ENCODE measurements at places on chromosomes 16 and 17.

- DNase-seq = no peak
Measured at GRCh38 chr16:73743665-73744496, 552.7 kb upstream of the PSMD7 start.

DNA sequence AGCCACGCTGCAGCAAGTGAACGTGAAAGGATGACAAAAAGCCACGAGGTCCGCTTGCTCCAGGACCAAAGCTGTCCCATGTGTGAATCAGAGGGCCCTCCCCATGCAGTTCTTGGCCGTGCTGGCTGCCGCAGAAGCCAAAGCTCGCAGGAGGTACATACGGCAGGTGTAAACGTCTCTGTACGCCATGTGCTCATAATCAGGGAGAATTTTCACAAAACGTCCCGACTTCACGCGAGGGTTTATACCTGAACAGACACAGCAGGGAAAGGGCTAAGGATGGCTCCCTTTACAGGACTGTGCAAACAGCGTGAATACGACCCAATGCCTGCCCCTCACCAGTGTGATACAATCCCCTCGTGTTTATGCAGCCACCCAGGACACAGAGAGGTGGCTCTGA, 25.3 kb downstream of the FBXO31 start:
- no peak for DNase-seq

GRCh38 chr17:33138627-33139026, 147.0 kb downstream of the SPACA3 start:
- DNase-seq = no peak

- DNase-seq = no peak
Measured at GRCh38 chr17:30244853-30245385, 9.4 kb upstream of the SLC6A4 start.

GRCh38 chr16:23114131-23114904, 34.9 kb downstream of the USP31 start:
- DNase-seq = no peak

GRCh38 chr16:56673921-56674320, 4.3 kb downstream of the MT1H start:
- DNase-seq = no peak

GRCh38 chr17:62966426-62967204, 580 bp downstream of the TANC2 start:
- DNase-seq = no peak

GRCh38 chr17:364308-364707, 11.7 kb upstream of the RPH3AL start:
- DNase-seq = no peak

- DNase-seq = no peak
Measured at GRCh38 chr17:47684535-47685193, 9.3 kb upstream of the TBKBP1 start.

- no peak for DNase-seq
Measured at GRCh38 chr16:72812672-72813071, 235.3 kb downstream of the ZFHX3 start.

DNA sequence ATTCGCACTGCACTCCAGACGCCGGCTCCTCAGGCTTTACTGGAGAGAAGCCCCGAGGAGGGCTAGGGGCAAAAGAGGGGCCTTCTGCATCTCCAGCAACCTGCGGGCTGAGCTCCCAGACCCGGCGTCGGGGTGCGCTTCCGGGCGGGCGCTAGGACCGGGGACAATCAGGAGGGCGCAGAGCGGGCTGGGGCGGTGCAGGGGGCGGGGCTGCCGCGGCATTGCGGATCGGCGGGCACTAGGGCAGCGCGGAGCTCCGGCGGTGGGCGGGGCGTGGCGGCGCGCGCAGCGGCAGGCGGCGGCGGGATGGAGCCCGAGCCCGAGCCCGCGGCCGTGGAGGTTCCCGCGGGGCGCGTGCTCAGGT, at the start of gene TSEN54:
TSS of gene TSEN54 (plus strand) at position 274 of the 364 bp plus-strand sequence. CDS start at position 307, 33 bp downstream.
- peak; percentile 54 for DNase-seq

DNA sequence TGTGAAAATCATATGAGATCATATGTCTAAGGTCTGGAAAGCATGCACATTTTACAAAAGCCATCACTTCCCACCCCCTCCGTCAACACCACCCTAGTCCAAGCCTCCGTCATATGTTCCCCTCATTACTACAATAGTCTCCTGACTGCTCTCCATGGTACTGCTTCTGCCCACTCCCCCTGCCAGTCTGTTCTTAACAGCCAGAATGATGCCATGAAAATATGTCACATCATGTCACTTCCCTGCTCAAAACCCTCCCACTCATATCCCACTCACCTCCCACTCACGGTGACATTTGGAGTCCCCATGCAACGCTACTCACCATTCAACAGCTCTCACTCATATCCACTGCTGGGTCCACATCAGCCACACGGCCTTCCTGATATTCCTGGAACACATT, 432.3 kb downstream of the XYLT1 start:
- no peak for DNase-seq

DNA sequence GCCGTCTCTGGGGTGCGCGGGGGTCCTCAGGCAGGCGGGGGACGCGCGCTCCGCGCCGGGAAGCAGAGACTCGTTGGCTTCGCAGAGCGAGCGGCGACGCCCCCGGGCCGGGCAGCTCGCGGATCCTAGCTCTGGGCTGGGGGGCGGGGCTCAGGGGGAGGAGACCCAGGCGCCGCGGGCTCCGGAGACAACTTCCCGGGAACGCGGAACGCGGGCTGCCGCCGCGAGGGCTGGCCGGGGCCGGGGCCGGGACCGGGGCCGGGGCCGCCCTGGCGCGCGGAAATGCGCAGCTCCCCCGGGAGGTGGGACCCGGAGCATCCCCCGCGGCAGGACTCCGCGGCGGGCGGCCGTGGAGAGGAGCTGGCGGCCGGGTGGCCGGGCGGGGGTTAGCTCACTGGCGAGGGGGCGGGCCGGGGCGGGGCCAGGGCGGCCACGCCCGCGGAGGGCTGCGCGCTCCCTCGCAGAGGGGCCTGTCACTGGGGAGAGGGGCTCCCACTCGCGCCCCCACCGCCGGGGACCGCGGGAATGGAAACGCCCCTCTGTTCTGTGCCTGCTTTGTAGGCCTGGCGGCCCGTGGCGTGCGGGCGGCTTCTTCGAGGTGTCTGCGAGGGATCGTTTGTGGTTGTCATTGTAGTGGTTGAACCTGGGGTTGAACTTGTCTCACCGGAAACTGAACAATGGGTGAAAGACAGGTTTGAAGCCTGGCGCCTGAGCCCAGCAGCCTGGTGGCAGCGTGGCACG, at the start of gene GAS7:
TSS of gene GAS7 (minus strand) at position 98 of the 741 bp plus-strand sequence.
- no peak for DNase-seq

DNA sequence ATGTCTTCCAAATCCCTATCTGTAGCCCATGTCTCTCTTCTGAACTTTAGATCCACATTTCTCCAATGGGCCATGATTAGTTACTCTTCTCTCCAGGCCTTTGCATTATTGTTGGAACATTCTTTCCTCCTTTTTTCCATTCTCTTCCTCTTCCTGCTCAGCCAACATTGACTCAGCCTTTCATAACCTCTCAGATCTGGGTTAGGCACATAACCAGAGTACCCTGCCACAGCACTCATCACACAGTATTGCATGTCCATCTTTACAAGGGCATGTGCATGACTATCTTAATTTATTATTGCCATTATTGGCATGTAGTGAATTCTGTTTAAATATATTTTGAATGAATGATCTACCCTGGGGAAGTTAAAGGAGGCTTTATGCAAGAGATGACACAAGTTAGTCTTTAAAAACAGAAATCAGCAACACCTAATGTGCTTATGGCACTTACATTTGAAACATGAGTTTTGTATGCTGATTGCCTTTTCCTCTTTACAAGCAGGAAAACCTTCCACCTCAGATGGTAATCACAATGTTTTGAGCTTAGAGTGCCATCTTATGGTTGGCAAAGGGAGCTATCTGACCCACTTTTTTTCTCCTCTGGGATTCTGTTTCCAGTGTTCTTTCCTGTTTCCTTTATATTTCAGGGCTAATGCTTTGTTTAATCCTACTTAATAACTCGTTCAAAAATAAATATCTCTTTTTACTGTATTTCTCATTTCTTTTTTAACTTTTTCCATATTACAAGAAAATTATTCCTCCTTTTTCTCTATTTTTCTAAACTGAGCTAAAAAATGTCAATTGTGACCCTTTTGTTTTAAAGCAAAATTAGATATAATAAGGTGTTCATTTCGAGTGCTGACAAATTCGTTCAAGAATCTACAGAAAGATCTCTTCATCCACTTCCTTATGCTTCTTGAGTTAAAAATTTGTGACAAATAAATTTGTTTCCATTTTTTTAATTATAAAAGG, 151.0 kb upstream of the RBL2 start:
- DNase-seq = no peak

DNA sequence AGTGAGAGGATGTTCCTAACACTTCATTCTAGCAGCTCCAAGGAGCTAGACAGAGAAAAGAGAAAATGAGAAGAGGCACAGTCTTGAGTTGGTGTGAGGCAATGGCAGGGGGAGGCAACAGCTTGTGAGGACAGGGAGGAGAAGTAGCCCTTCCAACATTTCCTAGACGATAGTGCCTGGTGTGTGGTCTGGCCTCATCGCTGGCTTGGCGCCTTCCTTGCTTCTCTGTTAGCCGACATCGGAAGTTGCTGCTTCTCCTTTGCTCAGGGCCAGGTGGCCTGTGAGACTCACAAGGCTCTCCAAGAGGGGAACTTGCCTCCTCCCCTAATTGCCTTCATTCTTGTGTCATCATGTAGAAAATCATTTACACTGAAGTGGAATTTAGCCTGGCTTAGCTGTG, 208.7 kb downstream of the MAP2K4 start:
- no peak for DNase-seq

DNA sequence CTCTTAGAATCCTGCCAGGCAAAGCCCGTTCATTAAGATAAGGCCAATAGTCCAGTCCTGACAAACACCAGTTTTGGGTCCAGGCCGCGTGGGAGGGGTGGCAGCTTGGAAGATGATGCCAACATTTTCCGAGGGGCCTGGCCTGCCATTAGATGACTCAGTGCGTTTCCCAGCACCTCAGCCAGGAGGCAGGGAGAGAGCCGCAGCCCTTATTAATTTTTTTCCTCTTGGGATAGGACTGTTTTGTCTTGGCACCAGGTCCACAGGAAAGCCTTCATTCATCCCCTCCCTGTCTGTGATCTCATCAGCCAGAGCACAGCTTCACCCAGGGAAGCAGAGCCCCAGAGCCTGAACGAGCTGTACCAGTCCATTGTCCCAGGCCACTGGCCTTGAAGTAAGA, 4.7 kb upstream of the NDEL1 start:
- DNase-seq = no peak

GRCh38 chr16:56616608-56617211, 8.3 kb downstream of the MT2A start:
- DNase-seq = no peak

All from esophagus squamous epithelium (tissue), 5 donors.